Placental pericyte (primary cell): ENCODE measurements at places on chromosomes 16 and 17. TPM values are rescaled to one million over a fixed set of nuclear protein-coding genes. Genes with fewer than 3 reads are reported as not detected.

DRC3 gene
- 0.66 and 0.86 TPM in 2 replicates for total RNA-seq

RASL10B gene
- total RNA-seq = 3.7 and 8.3 TPM in 2 replicates

CLDN7 gene
- total RNA-seq = 2.6 and 7.4 TPM in 2 replicates

ZG16 gene
- total RNA-seq = not detected in 2 replicates

IRX6 gene
- not detected in 2 replicates for total RNA-seq
